ENCODE measurements at places on chromosomes 7 and 10. TPM values are rescaled to one million over a fixed set of nuclear protein-coding genes. Genes with fewer than 3 reads are reported as not detected.

The PRPS1L1 gene
- polyA plus RNA-seq = not detected

The SPDYE16 gene
- polyA plus RNA-seq = 2.3 TPM

The CYP3A7 gene
- 0.35 TPM for polyA plus RNA-seq

The ZNF503 gene
- polyA plus RNA-seq = 94.6 TPM

The NPSR1 gene
- 0.12 TPM for polyA plus RNA-seq

The VSTM2A gene
- polyA plus RNA-seq = 3.7 TPM

The NKX2-3 gene
- polyA plus RNA-seq = not detected
